NCI-H2081 (cell line): ENCODE measurements at places on chromosomes 2 and 18.
A peak's percentile ranks its signal among the peaks of the same experiment; 100 is the strongest.

GRCh38 chr18:79645291-79645983, 34.2 kb upstream of the CTDP1 start:
- no peak for DNase-seq

DNA sequence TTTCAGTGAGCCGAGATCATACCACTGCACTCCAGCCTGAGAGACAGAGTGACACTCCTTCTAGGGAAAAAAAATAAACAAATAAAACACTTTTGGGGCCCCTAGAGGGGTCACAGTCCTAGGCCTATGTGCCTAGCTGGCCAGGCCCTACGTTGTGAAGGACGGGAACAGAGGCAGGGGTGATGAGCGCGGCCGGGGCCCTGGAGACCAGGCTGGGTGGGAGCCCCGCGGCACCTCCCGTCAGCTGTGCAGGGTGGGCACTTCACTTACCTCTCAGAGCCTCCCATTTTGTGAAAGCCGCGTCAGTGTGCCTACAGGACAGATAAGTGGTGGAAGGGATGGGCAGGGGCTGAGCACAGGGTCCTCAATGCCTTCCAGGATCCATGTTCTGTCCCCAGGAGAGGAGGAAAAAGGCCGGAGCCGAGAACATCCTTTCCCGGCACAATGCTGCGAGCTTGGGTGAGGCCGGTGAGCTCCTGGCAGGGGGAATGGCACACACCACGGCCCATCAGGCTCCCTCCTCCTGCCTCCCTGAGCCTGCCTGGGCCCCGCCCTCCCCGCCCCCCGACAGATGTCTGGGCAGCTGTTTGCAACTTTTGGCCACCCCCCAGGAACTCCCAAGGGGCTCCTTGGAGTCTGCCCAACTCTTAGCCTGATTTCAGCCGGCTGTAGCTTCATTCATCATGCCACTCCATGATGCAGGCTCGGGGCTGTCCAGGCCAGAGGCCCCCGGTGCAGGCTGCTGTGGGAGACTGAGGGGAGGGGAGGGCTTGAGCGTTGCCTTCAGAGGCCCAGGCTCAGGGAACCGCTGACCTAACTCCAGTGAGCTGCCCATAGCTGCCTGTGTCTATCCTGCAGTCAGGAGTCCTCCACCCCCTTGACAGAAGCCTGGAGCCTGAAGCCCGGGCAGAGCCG, 196.5 kb downstream of the TFCP2L1 start:
- no peak for DNase-seq

GRCh38 chr2:43029186-43029585, 197.2 kb downstream of the ZFP36L2 start:
- DNase-seq: no peak

- DNase-seq: no peak
Observed at GRCh38 chr2:42736598-42737322, 27.2 kb downstream of the OXER1 start.

DNA sequence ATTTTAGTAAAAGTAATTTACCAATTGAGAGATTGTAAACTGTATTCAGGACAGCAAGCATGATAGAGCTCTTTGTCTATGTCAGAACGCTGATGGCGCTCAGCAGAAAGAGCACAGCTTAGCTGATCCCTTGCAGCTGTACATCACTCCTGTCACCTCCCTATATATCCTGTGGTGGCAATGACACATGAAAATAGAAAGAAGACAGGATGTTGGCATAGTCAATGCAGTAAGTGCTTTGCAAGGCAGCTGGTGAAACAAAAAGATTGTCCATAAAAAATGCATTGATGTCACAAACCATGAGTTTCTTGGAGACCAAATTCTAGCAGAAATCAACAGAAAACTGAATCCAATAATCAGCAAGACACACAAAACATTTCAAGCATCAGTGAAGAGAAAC, 221.5 kb downstream of the RIT2 start:
- DNase-seq: peak; percentile 47

- no peak for DNase-seq
Observed at GRCh38 chr18:78146136-78147085, 833.2 kb upstream of the SALL3 start.

DNA sequence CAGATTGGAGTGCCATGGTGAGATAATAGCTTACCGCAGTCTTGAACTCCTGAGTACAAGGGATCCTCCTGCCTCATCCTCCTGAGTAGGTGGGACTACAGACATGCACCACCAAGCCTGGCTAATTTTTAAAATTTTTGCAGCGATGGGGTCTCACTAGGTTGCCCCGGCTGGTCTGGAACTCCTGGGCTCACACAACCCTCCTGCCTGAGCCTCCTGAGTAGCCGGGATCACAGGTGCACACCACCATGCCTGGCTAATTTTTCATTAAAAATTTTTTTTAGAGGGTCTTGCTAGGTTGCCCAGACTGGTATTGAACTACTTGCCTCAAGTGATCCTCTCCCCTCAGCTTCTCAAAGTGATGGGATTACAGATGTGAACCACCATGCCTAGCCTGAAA, 27.8 kb downstream of the RAB31 start:
- no peak for DNase-seq

GRCh38 chr2:197425550-197425949, 9.3 kb downstream of the SF3B1 start:
- DNase-seq: no peak

DNA sequence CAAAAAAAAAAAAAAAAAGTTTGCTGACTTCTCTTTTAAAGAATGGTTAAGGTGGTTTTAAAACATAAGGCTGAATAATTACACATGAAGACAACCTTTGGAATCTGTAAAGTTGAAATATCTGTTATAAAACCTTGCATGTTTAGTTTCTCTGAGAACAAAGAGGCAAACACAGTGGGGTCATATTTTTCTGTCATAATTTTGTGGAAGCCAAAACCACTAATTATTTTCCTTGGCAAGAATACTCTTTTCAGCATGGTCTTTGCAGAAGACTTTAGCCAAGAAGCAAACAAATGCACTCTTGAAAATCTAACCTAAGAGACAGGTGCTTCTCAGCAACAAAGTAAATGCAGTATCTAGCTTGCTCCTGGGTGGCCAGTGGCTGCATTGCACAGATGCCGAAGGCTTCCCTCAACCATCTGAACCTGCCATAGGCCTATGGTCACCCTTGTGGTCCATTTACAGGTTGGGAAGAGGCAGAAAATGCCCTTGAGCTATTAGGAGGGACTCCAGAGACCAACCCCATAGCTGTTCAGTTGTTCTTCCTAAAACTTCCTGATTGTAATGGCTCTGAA, 44.8 kb downstream of the ZAP70 start:
- no peak for DNase-seq

GRCh38 chr2:120403676-120404075, 57.7 kb downstream of the INHBB start:
- DNase-seq: no peak

GRCh38 chr2:28952836-28953211, 28.3 kb upstream of the TOGARAM2 start:
- DNase-seq: no peak

DNA sequence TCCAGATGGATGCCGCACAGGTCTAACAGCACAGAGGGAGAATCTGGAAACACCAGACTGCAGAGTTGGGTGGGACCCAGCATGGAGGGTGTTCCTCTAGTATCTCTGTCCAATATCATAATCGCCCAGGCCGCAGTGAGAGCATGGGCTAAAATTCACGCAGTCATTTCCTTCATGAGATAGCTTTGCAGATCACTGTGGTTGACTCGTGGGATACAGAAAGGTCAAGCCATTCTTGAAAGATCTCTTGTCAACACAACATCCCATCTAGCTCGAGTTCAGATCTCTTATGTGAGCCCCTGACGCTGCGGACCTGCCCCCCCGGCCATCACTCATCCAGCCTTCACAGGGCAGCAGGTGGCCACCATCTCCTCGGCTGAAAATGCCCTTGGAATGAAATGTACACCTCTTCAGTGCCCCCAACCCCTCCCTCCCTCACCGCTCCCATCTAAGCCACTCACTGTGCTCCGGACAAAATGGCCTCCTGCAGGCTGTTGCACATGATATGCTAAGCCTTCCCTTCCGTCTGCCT, 45.9 kb downstream of the FOSL2 start:
- no peak for DNase-seq

DNA sequence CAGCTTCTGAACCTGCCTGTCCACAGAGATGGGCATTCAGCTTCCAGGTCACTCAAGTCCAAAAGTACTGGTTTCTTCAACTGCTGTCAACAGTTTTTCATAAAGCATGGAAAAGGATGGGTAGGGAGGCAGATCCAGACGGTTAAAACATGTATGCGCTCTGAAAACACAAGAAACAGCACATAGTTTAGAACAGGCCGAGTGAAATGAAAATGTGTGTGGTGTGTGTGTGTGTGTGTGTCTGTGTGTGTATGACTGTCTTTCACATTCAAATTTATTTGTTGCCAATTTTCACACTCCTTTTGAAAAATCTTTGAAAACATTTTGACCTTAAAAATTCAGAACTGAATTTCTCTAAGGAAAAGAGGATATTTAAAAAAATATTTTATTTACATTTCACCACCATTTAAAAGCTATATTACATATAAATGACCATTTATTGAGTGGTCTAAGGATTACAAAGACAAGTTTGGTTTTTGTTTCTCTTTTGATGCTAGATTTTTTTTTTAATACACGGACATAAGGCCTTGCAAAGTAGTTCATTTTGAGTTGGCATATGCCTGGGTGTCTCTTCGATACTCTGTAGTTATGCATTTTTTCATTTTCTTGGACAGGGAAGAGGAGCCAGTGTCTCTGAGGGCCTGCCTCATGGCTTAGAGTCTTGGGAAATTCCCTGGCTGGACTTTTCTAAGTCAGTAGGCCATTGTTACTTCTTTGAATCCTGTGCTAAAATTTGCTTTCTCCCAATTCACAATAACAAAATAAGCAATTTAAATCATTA, 30.0 kb upstream of the STK17B start:
- DNase-seq: no peak

DNA sequence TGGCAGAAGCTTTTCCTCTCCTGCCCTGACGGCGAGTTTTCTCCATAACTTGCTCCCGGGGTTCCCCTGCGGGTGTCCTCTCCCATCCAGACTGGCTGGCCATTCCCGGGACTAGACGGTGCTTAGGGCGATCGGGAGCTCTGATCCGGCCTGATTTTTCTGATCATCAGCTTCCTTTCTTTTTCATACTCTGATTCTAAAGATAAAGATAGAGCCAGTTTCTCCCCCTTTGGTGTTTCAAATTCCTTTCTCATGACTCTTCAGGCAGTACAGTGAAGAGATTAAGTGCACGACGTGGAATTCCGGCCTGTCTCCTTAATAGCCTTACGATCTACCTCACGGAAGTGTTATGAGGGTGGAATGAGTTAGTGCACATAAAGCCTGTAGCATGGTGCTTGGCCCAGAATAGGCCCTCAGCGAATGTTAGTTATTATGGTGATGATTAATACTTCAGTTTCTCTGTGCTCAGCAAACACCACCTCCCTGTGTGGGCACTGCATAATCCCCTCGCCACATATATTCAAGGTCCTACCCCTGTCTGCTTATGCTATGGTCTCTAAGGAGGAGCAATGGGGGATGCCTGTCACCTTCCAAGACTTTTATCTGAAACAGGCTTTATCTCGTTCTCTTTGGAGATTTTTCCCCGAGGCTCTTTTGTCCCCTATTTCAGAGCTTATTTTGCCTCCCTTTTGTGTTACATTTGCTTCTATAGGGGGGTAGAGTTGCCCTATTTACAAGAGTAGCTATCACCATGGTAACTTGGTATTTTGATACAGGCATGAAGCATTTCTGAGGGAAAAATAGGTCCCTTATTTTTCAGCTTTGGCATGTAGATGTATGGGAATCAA, 254.8 kb downstream of the CDH2 start:
- DNase-seq: no peak

- no peak for DNase-seq
Observed at GRCh38 chr2:195656161-195656858, 716 bp upstream of the SLC39A10 start.

GRCh38 chr2:159022019-159022418, 53.6 kb downstream of the TANC1 start:
- DNase-seq: no peak

DNA sequence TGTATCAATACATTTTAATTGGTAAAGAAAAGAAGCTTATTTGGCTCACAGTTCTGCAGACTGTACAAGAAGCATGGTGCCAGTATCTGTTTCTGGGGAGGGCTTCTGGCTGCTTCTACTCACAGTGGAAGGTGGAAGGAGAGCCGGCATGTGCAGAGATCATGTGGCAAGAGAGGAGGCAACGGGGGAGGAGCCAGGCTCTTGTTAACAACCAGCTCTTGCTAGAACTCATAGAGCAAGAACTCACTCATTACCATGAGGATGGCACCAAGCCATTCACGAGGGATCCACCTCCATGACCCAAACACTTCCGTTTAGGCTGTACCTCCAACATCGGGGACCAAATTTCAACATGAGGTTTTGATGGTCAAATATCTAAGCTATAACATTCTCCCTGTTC, 7.5 kb downstream of the PARD6G start:
- DNase-seq: no peak

DNA sequence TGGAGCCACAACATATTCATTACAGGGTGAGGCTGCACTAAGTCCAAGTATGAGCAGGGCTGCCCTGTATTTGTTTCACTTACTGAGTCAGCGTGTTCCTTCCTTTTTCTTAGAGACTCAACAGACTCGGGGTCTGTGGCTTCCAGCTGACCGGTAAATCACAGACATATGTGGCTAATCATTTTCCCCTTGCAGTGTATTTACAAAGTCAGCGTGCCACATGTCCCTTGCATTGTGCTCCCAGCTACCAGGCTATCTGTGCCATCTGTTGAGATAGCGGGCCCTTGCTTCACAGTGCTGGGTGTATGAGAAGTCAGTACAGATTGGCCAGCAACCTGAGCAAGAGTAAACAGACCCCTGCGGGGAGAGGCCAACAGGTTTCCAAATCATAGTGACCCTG, 254.3 kb downstream of the LRRTM1 start:
- DNase-seq: no peak

DNA sequence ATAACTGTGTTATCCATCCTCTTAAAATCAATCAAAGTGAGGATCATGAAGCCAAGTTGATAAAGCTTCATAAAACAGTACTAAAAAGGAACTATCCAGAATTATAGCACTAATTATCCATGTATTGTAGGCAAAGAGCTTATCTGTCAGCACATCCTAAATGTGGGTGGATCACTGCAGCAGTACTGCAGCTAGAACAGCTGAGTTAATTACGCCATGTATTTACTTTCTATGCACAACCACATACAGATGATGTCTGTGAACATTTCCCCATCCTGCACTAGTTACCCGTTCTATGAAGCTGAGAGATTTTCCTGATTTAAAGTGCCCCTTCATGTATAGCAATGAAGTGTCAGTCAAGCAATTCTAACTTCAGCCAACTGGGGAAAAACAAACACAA, 96.6 kb downstream of the RAPH1 start:
- DNase-seq: peak; percentile 20

DNA sequence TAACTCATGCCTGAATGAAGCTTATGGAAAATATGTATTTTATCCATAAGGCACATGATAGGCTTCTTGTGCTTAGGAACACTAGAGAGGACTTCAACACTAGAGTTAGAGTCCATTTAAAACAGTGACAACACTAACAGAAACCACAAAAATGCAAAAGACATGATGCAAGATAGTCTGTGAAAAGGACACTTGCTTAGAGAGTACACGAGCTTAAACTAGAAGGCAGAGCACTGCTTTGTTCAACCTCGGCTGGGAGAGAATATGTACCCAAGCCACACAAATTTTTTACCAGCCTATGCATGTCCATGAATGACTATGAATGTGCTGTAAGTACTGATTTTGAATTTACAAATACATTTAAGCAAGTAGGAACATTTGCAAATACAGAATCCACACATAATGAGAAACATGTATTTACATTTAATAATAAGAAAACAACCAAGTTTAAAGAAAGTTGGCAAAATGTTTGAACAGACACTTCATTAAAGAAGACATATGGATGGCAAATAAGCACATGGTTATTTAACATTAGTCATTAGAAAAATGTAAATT, 130.6 kb downstream of the SPOPL start:
- DNase-seq: no peak
